Fibroblast of skin of left quadriceps (primary cell): ENCODE measurements at places on chromosomes 5 and 9.

GRCh38 chr9:109718861-109719260, 61.1 kb upstream of the PALM2AKAP2 start:
- no peak for DNase-seq

GRCh38 chr5:31036411-31036810, 157.1 kb upstream of the CDH6 start:
- no peak for DNase-seq

DNA sequence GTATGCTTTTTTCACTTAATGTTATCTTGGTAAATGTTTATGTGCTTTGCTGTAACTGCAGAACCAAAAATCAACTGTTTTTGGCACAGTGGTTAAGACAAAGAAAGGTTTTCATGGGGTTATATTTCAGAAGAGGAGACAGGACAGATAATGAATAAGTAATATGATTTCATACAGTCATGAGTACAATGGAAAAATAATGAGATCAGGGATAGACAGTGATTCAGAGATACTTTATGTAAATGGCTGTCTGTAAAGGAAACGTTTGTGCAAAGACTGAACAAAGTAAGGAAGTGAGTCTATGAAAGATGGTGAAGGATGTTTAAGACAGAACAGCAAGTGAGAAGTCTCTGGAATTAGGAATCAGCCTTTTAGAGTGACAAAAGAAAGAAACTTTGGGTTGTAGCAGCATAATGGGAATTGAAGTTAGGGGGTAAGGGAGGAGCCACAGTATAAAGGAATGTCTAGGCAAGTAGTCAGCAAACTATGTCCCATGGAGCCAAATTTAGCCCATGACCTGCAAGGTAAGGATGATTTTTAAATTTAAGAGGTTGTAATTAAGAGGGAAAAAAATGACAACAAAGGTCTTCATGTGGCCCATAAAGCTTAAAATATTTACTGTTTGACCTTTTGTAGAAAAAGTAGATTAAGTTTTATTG, 55.0 kb downstream of the TNPO1 start:
- DNase-seq, result no peak

- DNase-seq, result no peak
These were observed 40.3 kb downstream of the SLC28A3 start for GRCh38 chr9:84300271-84300670.

DNA sequence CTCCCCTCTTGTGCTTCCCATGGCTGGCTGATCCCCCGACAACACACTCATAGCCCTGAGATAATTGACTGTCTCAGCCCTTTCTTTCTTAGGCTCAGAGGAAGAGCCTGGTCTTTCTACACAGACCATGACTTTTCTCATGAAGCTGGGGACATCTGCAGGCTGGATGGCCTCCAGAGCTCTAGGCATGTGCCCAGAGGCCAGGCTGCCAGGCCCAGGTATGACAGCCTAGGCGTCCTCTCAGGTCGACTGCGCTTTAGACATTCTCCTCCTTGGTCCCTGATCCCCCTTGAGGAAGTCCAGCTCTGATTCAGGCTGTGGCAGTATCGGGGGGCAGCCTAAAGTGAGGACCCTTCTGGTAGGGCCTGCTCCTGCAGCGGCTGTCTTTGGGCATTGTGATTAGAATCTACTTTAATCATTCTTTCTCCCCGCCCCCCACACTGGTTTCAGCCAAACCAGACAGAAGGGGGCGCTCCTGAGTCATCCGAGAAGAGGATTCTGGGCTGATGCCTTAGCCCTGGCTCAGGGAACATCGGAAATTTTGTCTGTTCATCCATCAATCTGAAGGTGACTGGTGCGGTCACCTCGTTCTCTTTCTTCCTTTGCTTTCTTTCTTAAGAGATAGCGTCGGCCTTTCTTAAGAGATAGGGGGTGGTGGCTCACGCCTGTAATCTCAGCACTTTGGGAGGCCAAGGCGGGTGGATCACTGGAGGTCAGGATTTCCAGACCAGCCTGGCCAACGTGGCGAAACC, 66.5 kb upstream of the HSPA9 start:
- peak; percentile 25 for DNase-seq

DNA sequence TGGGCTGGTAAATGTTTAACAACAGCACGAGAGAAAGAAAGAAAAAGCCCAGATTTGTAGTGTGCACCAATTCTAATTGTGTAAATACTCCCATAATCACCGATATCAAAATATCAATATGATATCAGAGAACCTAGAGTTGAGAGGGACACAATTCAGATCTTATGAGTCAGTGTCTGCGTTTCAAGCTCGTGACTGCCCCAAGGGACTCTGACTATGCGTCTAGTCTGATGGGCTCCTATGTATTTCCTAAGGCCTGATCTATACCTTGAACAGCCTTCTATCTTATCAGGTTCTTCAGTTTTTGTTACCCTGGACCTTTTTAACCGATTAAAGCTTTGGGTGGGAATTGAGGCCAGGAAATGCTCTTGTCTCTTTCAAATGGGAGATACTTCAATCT, 243.0 kb upstream of the SLC24A2 start:
- no peak for DNase-seq

DNA sequence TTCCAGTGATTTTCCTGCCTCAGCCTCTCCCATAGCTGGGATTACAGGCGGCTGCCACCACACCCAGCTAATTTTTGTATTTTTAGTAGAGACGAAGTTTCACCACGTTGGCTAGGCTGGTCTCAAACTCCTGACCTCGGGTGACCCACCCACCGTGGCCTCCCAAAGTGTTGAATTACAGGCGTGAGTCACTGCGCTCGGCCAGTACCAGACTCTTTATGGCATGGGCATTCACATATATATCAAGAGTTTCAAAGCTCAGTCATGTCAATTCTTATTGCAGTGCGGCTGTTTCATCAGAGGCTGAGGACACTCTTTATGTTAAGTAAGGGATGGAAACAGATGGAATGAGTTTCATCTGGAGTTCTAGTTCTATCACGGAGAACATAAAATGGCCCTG, 315.2 kb upstream of the CDH6 start:
- DNase-seq, result no peak

DNA sequence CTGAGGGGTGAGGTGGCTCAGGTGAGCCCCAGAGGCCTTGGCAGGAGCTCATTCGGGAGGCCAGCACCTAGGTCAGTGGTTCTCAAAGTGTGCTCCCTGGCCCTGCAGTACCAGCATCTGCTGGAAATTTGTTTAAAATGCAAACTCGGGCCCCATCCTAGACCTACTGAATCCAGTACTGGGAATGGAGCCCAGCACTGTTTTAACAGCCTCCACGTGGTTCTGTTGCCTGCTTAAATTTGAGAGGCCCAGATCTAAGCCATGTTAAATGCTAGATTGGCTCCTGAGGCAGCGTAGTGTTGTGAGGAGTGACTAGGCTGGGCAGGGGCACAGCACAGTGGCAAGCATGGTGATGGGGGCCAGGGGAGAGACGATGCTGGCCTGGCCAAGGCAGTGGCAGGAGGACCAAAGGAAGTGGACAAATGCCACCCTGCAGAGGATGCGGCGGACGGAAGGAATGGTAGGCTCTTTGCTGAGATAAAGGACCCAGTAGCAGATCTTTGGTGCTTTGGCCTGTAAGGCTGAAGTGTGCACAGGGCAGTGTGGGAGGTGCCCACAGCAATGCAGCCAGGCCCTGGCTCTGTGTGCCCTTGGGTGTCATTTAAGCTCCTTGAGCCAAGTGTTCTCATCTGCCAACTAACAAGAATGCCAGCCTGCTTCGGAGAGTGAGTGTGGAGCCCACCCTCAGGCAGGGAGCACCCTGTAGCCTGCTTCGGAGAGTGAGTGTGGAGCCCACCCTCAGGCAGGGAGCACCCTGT, 4.2 kb downstream of the PRR7 start:
- no peak for DNase-seq

GRCh38 chr9:127574072-127574993, 37.7 kb upstream of the STXBP1 start:
- no peak for DNase-seq

- peak; percentile 22 for DNase-seq
These were observed 21.6 kb downstream of the CATSPER3 start for GRCh38 chr5:134989266-134989830.

DNA sequence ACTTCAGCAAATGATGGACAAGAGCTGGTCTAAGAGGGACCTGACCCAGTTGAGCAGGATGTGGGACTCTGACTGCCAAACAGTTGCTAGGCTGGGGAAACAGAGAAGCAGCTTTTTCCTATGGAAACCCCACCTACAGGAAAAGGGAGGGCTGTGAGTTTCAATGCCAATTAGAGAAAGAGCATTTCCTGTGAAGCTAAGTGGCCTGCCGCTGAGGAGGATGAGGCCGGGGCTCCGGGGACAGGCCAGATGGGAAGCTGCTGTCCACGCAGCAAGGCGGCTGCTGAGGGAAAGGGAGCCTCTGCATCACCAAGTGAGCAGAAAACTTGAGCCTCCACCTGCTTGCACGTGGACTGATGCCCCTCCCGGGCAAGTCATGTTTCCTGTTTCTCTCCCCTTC, at the start of gene PCDH12:
Gene PCDH12, minus strand, starts transcription at position 90 of the 400 bp plus-strand sequence. CDS start 351 bp downstream, outside the sequence.
- DNase-seq, result no peak

- DNase-seq, result no peak
These were observed 461.3 kb downstream of the SPOCK1 start for GRCh38 chr5:137037848-137038247.

GRCh38 chr9:123089790-123090189, 56.3 kb downstream of the GPR21 start:
- no peak for DNase-seq

DNA sequence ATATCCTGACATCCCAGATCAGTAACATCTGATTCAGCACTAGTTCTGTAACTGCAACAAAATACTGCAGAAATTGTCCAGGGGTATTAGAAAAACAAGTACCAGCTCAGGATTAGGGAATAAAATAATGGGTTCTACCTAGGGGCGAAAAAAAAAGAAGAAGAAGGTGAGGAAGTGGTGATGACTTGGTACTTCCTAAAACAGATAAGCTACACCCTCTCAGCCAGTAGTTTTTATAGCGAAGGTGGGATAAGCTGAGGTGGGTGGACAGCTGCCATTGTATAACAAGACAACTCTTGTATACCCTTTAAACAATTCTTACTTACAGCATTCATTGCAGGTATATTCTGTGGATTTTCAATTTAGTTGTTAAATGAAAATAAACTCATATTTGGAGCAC, 19.1 kb downstream of the RAPGEF6 start:
- no peak for DNase-seq

- DNase-seq, result no peak
These were observed 3.0 kb downstream of the RECK start for GRCh38 chr9:36039696-36040095.

GRCh38 chr5:91380491-91381238, 2.5 kb downstream of the ARRDC3 start:
- DNase-seq, result peak; percentile 89

DNA sequence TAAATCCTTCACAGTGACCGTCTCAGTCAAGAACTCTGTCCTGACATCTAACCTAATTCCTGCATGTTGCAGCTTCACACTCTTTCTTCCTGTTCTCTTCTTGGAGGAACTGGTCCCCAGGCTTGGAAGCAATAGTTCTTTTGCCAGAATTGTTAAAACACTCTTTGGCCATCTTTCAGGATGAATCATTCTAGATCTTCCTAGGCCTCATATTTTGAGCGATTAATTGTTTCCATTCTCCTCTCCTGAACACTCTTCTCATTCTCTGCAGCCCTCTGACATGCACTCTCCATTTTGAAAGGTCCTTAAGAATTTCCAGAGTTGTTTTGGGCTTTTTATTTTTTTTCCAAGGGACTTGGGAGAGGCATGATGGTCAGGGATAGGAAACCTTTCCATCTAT, 85.8 kb downstream of the FAM114A2 start:
- DNase-seq, result peak; percentile 48

- no peak for DNase-seq
These were observed 405.6 kb upstream of the ZNF608 start for GRCh38 chr5:125152044-125152443.
